ENCODE measurements at places on chromosomes 12 and 14. TPM values are rescaled to one million over a fixed set of nuclear protein-coding genes. Genes with fewer than 3 reads are reported as not detected.

DNA sequence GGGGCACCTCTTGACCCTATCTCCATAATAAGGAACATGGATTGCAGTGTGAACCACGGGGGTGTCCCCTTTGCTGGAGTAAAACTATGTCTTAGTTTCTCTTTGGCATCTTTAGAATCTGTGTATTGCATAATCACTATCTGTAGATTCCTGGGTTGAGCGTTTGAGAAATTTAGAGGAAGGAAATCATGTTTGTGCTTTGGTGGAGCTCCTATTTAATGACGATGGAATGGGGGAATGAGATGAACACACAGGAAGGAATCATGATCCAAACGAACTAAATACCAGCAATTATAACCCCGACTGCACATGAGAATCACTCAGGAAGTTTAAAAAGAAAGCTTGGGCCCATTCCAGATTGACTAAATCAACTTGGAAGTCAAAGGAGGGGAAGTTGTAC is 1.3 kb upstream of the MYG1 start:
- peaks cover 10% of the 10 kb centered on the region for H3K36me3 ChIP-seq
- DNase-seq: no peak
- peaks cover 40% of the 10 kb centered on the region for H3K4me1 ChIP-seq
- H3K27ac ChIP-seq: peak overlapping the region; percentile 96
- no peaks in the 10 kb centered on the region for H3K27me3 ChIP-seq

GRCh38 chr12:58174316-58174715 is 232.9 kb downstream of the ATP23 start:
- no peaks in the 10 kb centered on the region for H3K36me3 ChIP-seq
- H3K4me3 ChIP-seq: no peak overlapping the region
- no peak overlapping the region for H3K27ac ChIP-seq
- no peak for DNase-seq

GRCh38 chr12:84811291-84811690 is 101.3 kb downstream of the SLC6A15 start:
- H3K27ac ChIP-seq: no peak overlapping the region
- H3K4me3 ChIP-seq: no peak overlapping the region
- no peak for DNase-seq

DNA sequence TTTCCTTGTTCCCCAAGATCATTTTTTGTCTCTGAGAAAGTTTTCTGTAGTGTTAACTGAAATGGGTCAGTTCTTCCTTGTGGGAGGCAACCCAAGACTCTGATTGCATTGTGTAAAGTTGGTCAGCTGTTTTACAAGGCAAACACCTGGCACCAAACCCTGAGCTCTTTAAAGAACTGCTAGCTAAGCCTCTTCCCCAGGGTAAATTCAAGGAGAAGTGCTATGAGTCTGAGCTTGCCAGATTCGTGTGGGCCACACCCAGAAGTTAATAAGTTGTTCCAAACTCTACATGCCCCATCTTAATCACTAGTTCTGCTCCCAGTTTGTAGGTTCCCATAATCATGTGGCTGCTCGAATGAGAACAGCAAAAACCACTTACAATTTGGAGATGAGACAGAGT is 214.5 kb downstream of the BTG1 start:
- H3K27ac ChIP-seq: no peak overlapping the region
- H3K36me3 ChIP-seq: no peaks in the 10 kb centered on the region
- no peak overlapping the region for H3K4me3 ChIP-seq
- H3K4me1 ChIP-seq: no peaks in the 10 kb centered on the region
- no peaks in the 10 kb centered on the region for H3K27me3 ChIP-seq
- no peak for DNase-seq

Gene TCL1B
- 15.0 TPM for polyA plus RNA-seq

- H3K27me3 ChIP-seq: no peaks in the 10 kb centered on the region
- peaks cover 25% of the 10 kb centered on the region for H3K4me1 ChIP-seq
- H3K4me3 ChIP-seq: no peak overlapping the region
- no peaks in the 10 kb centered on the region for H3K36me3 ChIP-seq
Measured at GRCh38 chr14:35786856-35787255, 22.2 kb downstream of the RALGAPA1 start.

Gene ITGA5
- polyA plus RNA-seq: 4.6 TPM

Gene GPRC5D
- polyA plus RNA-seq: not detected

GRCh38 chr14:50045039-50045711 is 71.2 kb downstream of the VCPKMT start:
- H3K36me3 ChIP-seq: peaks cover 24% of the 10 kb centered on the region
- H3K27me3 ChIP-seq: no peaks in the 10 kb centered on the region
- H3K4me1 ChIP-seq: peaks cover 69% of the 10 kb centered on the region
- peak overlapping the region; percentile 47 for H3K4me3 ChIP-seq
- DNase-seq: peak; percentile 73

- no peak overlapping the region for H3K4me3 ChIP-seq
- no peaks in the 10 kb centered on the region for H3K27me3 ChIP-seq
- peaks cover 7% of the 10 kb centered on the region for H3K4me1 ChIP-seq
Measured at GRCh38 chr12:110243227-110243626, 37.8 kb upstream of the ATP2A2 start.

DNA sequence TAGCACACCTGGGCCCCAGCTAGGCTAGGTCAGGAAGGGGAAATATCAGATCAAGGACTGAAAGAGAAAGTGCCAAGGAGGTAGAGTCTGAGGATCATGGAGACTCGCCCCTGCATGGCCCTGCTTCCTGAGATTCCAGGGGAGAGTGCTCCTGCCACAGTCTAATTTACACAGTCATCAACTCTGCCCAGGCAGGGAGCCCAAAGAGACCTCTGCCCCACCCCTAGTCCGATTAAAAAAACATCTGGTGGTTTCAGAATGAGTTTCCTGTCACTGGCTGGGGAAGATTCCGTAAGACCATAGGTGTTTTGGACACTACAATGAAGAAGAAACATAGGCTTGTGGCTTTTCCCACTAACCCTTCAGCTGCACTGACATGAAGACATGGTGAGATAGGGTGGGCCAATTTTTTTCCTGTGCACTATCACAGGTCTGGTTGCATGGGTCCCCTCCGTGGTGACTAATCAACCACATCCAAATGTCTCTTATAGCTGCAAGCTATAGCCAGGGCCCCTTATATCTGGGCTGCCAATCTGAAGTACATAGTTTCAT is 31.5 kb upstream of the GZMB start:
- peak overlapping the region; percentile 87 for H3K4me3 ChIP-seq
- no peak overlapping the region for H3K27ac ChIP-seq
- no peaks in the 10 kb centered on the region for H3K36me3 ChIP-seq
- DNase-seq: peak; percentile 22
- H3K4me1 ChIP-seq: peaks cover 37% of the 10 kb centered on the region

DNA sequence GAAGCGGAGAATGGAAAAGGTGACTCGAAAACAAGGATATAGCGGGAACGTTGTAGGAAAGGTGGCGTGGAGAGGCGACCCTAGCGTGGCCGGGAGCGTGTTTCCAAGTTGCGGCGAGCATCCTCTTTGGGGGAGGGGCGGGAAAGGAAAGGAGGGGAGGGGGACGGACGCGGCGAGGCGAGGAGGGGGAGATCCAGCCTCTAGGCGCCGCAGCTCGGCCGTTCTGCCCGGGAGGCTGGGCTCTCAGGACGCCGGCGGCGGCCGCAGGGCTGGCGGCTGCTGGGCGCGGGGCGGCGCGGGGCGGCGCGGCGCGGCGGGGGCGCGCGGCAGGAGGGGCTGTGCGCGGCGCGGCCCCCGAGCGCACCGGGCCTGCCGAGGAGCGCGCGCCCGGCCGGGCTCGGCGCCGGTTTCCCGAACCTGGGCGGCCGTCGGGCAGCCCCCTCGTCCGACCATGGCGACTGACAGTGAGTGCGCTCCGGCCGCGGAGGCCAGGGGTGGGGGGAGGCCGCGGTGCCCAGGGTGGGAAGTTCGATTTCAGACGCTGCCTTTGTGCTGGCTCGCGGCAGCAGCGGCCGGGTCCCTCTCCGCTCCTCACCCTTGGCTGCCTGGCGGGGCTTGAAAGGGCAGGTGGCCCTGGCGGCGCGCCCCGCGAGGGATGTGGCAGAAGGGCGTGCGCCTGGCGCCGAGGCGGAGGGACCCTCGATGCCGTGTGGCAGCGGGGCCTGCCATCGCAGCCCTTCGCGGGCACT is 50.3 kb downstream of the SNAPC1 start:
- no peak for DNase-seq
- H3K36me3 ChIP-seq: no peaks in the 10 kb centered on the region
- H3K4me1 ChIP-seq: peaks cover 14% of the 10 kb centered on the region
- H3K27me3 ChIP-seq: peaks cover 55% of the 10 kb centered on the region

- no peak overlapping the region for H3K4me3 ChIP-seq
- H3K27ac ChIP-seq: no peak overlapping the region
- peaks cover 18% of the 10 kb centered on the region for H3K27me3 ChIP-seq
- peaks cover 8% of the 10 kb centered on the region for H3K4me1 ChIP-seq
Measured at GRCh38 chr14:97101561-97101960, 304.4 kb downstream of the VRK1 start.

GRCh38 chr14:37579274-37579673 is 15.8 kb downstream of the FOXA1 start:
- H3K27ac ChIP-seq: no peak overlapping the region
- peaks cover 40% of the 10 kb centered on the region for H3K27me3 ChIP-seq
- no peaks in the 10 kb centered on the region for H3K4me1 ChIP-seq
- H3K36me3 ChIP-seq: no peaks in the 10 kb centered on the region
- H3K4me3 ChIP-seq: no peak overlapping the region
- DNase-seq: no peak

Gene PRR4
- 1.5 TPM for polyA plus RNA-seq

- peaks cover 17% of the 10 kb centered on the region for H3K27me3 ChIP-seq
- H3K4me3 ChIP-seq: no peak overlapping the region
- no peaks in the 10 kb centered on the region for H3K36me3 ChIP-seq
- DNase-seq: no peak
Measured at GRCh38 chr12:52141875-52142274, 49.9 kb downstream of the KRT80 start.

Gene ARMH4
- polyA plus RNA-seq: not detected

DNA sequence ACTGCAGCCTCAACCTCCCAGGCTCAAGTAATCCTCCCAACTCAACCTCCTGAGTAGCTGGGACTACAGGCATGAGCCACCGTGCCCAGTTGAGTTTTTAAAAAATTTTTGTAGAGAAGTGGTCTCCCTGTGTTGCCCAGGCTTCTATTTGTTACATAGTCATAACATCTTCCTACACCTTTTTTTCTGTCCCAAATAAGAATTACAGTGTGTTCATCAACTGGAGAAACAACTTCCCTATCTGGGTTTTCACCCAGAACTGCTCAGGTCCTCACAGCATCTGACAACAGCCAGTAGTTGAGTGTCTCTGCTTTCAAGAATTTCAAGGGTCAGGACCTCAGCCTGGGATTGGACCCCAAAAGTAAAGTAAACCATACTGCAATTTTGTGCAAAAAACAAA is 235.2 kb upstream of the AMIGO2 start:
- H3K27me3 ChIP-seq: no peaks in the 10 kb centered on the region
- H3K27ac ChIP-seq: peak overlapping the region; percentile 91
- H3K4me1 ChIP-seq: peaks cover 59% of the 10 kb centered on the region

DNA sequence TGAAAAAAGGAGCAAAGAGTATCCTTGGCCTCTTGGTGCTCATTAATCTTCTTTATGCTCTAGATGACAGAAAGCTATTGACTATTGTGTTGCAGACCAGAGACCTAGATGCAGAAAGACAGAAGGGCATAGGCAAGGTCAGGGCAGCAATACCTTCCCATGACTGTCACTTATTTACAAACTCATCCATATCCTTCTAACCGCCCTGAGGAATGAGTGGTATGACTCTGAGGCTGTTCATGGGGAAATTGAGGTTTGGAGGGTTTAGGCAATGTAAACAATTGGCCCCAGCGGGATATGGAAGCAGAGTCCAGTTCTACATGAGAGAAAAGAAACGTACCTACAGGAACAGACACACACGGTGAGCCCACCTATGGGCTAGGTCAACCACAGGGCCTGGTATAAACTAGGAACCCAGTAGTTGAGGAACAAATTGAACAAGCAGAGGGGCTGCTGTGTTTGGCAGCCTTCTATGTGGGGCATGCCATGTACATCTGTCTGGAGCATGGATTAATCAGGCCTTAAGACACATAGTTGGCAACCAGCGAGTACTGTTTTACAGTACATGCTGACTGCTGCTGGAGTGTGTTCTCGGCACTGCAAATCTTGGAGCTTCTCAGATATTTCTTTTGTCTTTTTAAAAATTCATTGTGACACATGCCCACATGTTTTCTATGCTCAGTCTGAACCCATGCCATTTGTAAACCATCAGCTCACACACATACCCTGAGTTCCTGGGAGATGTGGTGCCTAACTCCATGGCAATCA is 159.7 kb upstream of the NTF3 start:
- H3K36me3 ChIP-seq: no peaks in the 10 kb centered on the region
- H3K4me1 ChIP-seq: no peaks in the 10 kb centered on the region
- no peak overlapping the region for H3K27ac ChIP-seq

DNA sequence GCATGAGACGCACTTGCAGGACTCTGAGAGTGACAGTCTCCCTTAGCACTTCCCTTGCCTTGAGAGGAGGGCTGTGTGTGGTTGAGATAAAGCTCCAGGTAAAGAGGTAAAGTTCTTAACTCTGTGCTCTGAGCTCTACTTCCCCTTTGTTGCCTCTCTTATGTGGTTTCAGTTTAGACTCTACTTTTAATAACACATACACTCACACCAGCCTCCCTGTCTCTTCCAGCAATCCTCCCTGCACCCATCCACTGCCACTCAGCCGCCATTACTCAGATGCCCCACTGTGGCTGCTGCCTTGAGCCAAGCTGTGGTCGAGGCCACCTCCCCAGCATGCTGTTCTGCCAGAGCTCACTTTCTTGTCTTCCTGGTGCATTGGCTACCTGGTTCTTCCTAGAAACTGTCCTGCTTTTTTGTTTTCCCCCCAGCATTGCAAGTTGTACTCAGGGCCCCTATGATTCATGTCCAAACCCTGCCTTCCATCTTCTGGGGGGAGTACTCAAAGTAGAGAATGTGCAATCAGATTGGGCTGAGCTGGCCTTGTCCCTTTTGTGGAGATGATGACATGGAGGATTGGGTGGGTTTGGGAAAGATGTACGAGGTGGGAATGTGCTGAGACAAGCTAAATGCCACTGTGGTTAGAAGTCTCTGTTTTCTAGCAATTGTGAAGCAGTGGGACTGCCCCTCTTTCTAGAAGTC is 115.5 kb upstream of the PARP11 start:
- no peaks in the 10 kb centered on the region for H3K27me3 ChIP-seq
- H3K4me1 ChIP-seq: peaks cover 6% of the 10 kb centered on the region
- DNase-seq: peak; percentile 34
- H3K4me3 ChIP-seq: no peak overlapping the region

Gene AQP5
- polyA plus RNA-seq: not detected

Gene HEBP1
- 20.2 TPM for polyA plus RNA-seq

Gene ATG14
- polyA plus RNA-seq: 4.1 TPM

Gene CMA1
- not detected for polyA plus RNA-seq

DNA sequence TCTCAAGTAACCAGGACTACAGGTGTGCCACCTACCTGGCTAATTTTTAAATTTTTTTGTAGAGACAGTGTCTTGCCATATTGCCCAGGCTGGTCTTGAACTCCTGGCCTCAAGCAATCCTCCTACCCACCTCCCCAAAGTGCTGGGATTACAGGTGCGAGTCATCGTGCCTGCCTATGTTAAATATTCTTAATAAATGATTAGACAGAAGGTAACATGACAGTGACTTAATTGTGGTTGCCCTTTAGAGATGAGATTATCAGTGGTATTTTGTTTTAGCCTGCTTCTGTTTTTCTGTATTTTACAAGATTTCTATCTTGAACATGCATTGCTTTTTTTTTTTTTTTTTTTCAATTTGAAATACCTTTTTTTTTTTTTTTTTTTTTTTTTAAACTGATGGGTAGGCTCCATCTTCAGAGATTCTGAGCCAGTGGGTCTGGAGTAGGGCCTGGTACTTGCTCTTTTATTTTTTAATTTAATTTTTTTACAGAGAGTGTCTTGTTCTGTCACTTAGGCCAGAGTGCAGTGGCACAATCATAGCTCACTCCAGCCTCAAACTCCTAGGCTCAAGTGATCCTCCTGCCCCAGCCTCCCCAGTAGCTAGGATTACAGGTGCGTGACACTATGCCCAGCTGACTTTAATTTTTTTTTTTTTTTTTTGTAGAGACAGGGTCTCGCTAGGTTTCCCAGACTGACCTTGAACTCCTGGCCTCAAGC is 88.4 kb downstream of the BORCS5 start:
- H3K27me3 ChIP-seq: no peaks in the 10 kb centered on the region
- no peak for DNase-seq
- H3K4me1 ChIP-seq: peaks cover 7% of the 10 kb centered on the region
- no peak overlapping the region for H3K27ac ChIP-seq

Gene KCNA5
- polyA plus RNA-seq: 0.22 TPM

Data from naive B cell (primary cell).